ENCODE measurements at places on chromosomes 5 and 9. TPM values are rescaled to one million over a fixed set of nuclear protein-coding genes. Genes with fewer than 3 reads are reported as not detected.

- no peaks in the 10 kb centered on the region for H3K27me3 ChIP-seq
- H3K4me1 ChIP-seq, result no peaks in the 10 kb centered on the region
- no peak overlapping the region for H3K4me3 ChIP-seq
- H3K36me3 ChIP-seq, result no peaks in the 10 kb centered on the region
Observed at GRCh38 chr9:99472240-99472915, 250.3 kb downstream of the SEC61B start.

DNA sequence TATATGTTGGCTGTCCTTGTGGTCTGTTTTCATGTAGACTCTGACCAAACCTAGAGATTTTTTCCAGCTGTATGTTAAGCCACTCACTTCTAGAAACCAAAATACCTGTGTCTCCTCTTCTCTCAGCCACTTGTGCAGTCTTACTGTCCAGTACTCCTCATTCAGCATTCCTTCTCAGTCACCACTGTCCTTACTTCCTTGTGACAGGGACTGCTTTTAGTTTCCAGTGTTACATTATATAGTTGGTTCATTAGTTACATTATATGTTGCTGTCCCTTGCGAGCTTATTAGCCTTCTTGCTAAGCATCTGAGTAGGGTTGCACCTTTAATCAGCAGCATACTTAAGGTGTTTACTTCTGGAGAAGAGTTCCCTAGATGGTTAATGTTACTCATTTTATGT is 4.3 kb downstream of the ATP6V1G1 start:
- DNase-seq, result no peak
- no peaks in the 10 kb centered on the region for H3K27me3 ChIP-seq
- peaks cover 55% of the 10 kb centered on the region for H3K4me1 ChIP-seq
- H3K27ac ChIP-seq, result peak overlapping the region; percentile 36
- peaks cover 36% of the 10 kb centered on the region for H3K36me3 ChIP-seq

DNA sequence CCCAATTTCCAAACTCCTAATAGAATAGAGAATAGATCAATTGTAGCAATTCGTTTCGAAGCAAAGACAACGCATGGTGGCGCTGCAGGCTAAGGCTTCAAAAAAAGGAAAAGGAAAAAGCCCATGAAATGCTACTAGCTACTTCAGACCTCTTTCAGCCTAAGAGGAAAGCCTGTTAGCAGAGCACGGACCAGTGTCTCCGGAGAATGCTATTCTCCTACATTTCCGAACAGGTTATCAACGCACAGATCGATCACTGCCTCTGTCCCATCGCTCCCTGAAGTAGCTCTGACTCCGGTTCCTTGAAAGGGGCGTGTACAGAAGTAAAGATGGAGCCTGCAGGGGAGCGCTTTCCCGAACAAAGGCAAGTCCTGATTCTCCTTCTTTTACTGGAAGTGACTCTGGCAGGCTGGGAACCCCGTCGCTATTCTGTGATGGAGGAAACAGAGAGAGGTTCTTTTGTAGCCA is at the start of gene PCDHB15:
Gene PCDHB15, plus strand, starts transcription at position 146 of the 468 bp plus-strand sequence. Its CDS starts 184 bp downstream, at position 330.
- no peaks in the 10 kb centered on the region for H3K27me3 ChIP-seq
- H3K4me1 ChIP-seq, result no peaks in the 10 kb centered on the region
- H3K36me3 ChIP-seq, result peaks cover 13% of the 10 kb centered on the region
- H3K27ac ChIP-seq, result no peak within 1 kb of the TSS
- DNase-seq, result no peak

DNA sequence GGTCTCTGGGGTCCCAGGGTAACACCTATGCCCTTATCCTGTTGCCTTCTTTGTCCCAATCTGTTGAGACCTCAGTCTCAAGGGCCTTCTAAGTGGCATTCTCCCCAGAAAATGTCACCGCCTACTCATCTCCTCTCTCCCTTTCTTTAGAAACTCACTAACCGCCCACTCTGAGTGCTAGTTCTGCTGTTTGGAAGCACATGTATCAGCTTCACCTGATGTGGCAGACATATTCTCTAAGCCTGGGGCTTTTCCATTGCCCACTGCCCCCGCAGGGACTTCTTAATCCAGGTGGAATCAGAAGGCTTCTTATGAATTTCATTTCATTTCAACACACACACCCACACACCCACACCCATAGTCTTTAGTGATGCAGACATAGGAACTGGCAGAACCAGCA is 165.1 kb downstream of the ASTN2 start:
- H3K27ac ChIP-seq, result no peak overlapping the region
- H3K4me3 ChIP-seq, result no peak overlapping the region
- DNase-seq, result no peak
- no peaks in the 10 kb centered on the region for H3K27me3 ChIP-seq
- H3K4me1 ChIP-seq, result no peaks in the 10 kb centered on the region

GRCh38 chr9:19451240-19452087 is 42.7 kb downstream of the ACER2 start:
- no peak overlapping the region for H3K4me3 ChIP-seq
- H3K4me1 ChIP-seq, result no peaks in the 10 kb centered on the region
- DNase-seq, result no peak

CMYA5 gene
- 4.2 TPM for total RNA-seq

QRFP gene
- total RNA-seq, result not detected

NEURL1B gene
- total RNA-seq, result 87.1 TPM
